Endodermal cell (in vitro differentiated cells): ENCODE measurements at places on chromosomes 16 and 17.

DNA sequence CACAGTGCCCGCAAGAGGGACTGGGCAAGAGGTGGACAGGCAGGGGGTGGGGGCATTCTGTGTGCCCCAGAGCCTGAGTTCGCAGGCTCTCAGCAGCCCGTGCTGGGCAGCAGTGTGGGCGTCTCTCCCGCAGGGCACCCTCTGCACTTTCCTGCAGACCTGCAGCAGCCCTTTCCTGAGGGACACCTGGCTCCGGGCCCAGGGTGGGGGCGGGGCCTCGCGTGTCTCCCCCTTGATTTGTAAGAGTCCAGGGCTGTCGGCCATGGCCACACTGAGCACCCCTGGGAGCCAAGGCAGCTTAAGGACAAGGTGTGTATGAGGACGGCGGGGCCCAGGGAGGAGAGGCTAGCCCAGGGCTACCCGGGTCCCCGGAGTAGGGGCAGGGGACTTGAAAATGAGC, 33.4 kb upstream of the SLC38A10 start:
- peaks cover 25% of the 10 kb centered on the region for H3K4me1 ChIP-seq
- H3K4me3 ChIP-seq: no peak overlapping the region
- no peak for DNase-seq
- H3K36me3 ChIP-seq: no peaks in the 10 kb centered on the region

- no peak overlapping the region for H3K27ac ChIP-seq
- no peaks in the 10 kb centered on the region for H3K36me3 ChIP-seq
Observed at GRCh38 chr17:74339537-74340195, 13.6 kb downstream of the KIF19 start.

DNA sequence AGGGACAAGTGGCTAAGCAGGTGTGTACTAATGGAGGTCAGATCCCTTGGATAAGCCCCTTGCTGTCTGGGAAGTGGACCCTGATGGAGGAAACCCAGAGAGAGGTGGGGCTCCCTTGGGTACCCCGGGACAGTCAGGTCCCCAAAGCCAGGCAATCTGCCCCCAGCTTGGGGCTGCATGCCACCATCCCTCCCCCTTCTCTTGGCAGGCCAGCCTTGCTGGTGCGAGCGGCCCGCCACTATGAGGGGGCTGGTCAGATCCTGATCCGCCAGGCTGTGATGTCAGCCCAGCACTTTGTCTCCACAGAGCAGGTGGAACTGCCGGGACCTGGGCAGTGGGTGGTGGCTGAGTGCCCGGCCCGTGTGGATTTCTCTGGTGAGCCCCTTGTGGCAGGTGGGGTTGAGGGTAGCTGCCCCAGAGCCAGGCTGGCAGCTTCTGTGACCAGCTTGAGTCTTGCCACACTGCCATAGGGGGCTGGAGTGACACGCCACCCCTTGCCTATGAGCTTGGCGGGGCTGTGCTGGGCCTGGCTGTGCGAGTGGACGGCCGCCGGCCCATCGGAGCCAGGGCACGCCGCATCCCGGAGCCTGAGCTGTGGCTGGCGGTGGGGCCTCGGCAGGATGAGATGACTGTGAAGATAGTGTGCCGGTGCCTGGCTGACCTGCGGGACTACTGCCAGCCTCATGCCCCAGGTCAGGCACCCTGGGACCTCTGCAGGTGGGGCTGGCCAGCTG, 20.1 kb downstream of the FCSK start:
- peak; percentile 46 for DNase-seq
- no peaks in the 10 kb centered on the region for H3K36me3 ChIP-seq
- no peak overlapping the region for H3K27ac ChIP-seq
- H3K4me1 ChIP-seq: no peaks in the 10 kb centered on the region

GRCh38 chr17:30716461-30717290, 107.8 kb downstream of the CRLF3 start:
- no peaks in the 10 kb centered on the region for H3K4me1 ChIP-seq
- H3K4me3 ChIP-seq: no peak overlapping the region
- H3K27me3 ChIP-seq: no peaks in the 10 kb centered on the region
- no peak overlapping the region for H3K27ac ChIP-seq
